ENCODE measurements at places on chromosomes 1 and 21. TPM values are rescaled to one million over a fixed set of nuclear protein-coding genes. Genes with fewer than 3 reads are reported as not detected.
A peak's percentile ranks its signal among the peaks of the same experiment; 100 is the strongest.

The KLHDC7A gene
- 2.3 TPM for total RNA-seq

The OR2T35 gene
- total RNA-seq: not detected

The ZNF684 gene
- total RNA-seq: 9.6 TPM

The RNF2 gene
- 24.6 TPM for total RNA-seq

The PLA2G4A gene
- 24.9 TPM for total RNA-seq

GRCh38 chr1:225253173-225253572, 174.7 kb downstream of the LBR start:
- H3K4me3 ChIP-seq: no peak overlapping the region
- no peaks in the 10 kb centered on the region for H3K4me1 ChIP-seq
- H3K27ac ChIP-seq: no peak overlapping the region

GRCh38 chr1:175318633-175319032, 126.1 kb upstream of the KIAA0040 start:
- no peaks in the 10 kb centered on the region for H3K36me3 ChIP-seq
- no peaks in the 10 kb centered on the region for H3K27me3 ChIP-seq
- H3K4me1 ChIP-seq: no peaks in the 10 kb centered on the region
- DNase-seq: no peak
- no peak overlapping the region for H3K27ac ChIP-seq
- H3K4me3 ChIP-seq: no peak overlapping the region

DNA sequence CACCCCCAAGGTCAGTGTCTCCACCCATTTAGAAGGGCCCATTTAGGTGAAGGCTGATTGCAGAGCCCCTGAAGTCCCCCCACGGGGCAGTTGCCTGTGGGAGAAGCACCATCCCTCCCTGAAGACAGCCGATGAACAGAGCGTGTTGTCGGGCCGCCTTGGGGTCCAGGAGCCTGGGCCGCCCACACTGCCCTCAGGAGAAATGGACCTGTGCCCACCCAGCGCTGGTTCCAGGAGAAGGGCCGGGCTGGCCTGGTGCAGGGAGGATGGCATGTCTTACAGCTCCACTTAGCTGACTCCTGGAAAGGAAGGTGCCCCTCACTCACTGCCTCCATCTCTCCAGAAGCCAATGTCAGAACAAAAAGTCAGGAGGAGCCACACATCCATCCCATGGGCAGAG, 252.7 kb upstream of the VAMP3 start:
- H3K27me3 ChIP-seq: peaks cover 4% of the 10 kb centered on the region
- no peak overlapping the region for H3K27ac ChIP-seq
- DNase-seq: no peak
- H3K4me1 ChIP-seq: no peaks in the 10 kb centered on the region
- H3K4me3 ChIP-seq: no peak overlapping the region

DNA sequence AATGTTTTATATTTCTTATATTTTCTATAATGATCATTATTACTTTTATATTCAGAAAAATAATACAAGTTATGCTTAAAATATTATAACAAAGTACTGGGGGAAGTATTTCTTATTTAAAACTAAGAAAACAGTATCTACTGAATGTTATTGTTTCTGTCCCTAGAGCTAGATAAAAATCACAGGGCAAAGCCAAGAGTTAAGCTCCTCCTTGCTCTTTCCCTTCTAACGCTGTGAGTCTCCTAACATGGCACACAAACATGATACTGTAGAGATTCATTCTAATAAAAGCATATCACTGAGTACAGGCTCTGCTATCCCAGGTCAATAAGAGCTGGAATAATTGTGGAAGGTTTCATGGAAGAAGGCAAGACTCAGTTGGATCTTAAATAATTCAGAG, 53.4 kb downstream of the PTPN14 start:
- no peak for DNase-seq
- no peaks in the 10 kb centered on the region for H3K36me3 ChIP-seq

GRCh38 chr1:93629101-93630059, 52.3 kb downstream of the BCAR3 start:
- peak; percentile 81 for DNase-seq
- no peaks in the 10 kb centered on the region for H3K36me3 ChIP-seq
- H3K4me3 ChIP-seq: no peak overlapping the region
- H3K4me1 ChIP-seq: peaks cover 12% of the 10 kb centered on the region

DNA sequence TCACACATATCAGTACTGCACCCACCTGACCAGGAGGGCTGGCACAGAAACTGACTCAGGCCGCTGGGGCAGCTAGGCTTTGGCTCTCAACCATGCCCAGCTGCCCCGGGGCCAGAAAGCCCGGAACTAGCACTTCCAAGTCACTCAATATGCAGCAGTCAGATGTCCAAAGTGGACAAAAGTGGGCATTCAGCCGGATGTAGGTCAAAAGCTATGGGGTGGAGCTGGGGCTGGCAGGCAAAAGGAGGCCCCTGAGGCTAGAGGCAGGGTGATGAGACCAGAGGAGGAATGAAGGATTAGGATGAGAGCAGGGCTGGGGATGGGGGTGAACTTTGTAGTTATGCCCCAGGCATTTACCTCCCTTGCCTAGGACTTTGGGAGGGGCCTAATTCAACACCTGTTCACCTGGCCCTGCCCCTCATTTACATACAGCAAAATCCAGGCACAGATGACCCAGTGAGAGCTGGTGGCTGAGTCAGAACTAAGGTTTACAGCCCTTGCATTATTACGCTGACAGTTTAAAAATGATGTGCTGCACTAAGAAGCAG, 30.7 kb upstream of the EDN2 start:
- H3K4me1 ChIP-seq: peaks cover 25% of the 10 kb centered on the region
- H3K27ac ChIP-seq: peak overlapping the region; percentile 23
- no peaks in the 10 kb centered on the region for H3K27me3 ChIP-seq
- DNase-seq: peak; percentile 73
- no peaks in the 10 kb centered on the region for H3K36me3 ChIP-seq

DNA sequence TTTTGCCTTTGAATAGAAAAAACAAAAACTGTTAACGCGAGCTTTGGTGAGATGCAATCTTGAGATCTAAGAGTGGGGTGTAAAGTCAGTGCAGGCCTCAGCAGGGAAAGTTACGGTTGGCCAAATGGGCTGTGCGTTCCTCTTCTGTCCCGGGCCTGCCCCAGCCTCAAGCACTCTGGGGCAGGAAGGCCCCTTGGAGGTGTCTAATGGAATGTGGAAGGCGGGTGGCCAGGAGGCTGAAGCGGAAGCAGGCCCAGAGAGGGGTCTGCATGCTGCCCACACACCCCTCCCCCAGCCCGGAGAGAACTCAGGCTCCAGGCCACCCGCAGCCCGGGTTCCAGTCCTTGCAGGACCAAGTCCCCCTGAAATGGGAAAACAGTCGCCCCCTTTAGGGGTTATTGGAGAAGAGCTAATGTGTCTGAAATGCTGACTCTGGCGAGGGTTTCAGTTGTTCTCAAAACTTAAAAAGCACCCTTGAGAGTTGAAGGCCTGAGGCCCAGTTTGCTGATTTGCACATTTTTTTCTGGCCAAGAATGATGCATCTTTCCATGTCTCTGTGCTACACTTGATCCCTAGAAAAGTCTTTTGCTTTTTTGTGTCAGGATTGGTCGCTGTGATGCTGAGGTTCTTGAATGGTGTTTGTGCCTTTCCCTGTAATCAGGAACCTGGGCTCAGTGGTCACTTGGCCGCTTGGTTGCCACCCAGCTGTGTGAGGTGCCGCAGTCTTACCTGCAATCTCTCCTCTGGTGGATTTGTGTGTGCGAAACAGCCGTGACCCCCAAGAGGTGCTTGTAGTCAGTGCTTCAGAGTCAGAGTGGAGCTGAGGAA, 2.0 kb downstream of the COL18A1 start:
- no peak overlapping the region for H3K4me3 ChIP-seq
- H3K36me3 ChIP-seq: no peaks in the 10 kb centered on the region
- peak overlapping the region; percentile 66 for H3K27ac ChIP-seq
- DNase-seq: no peak

- peak overlapping the region; percentile 83 for H3K27ac ChIP-seq
- peak overlapping the region; percentile 0 for H3K4me3 ChIP-seq
- no peaks in the 10 kb centered on the region for H3K27me3 ChIP-seq
- no peaks in the 10 kb centered on the region for H3K36me3 ChIP-seq
- peaks cover 11% of the 10 kb centered on the region for H3K4me1 ChIP-seq
These were observed 5.7 kb upstream of the ACOT11 start for GRCh38 chr1:54542120-54542961.

GRCh38 chr1:219806642-219807041, 121.7 kb downstream of the SLC30A10 start:
- no peak for DNase-seq
- H3K4me1 ChIP-seq: no peaks in the 10 kb centered on the region
- no peak overlapping the region for H3K4me3 ChIP-seq

DNA sequence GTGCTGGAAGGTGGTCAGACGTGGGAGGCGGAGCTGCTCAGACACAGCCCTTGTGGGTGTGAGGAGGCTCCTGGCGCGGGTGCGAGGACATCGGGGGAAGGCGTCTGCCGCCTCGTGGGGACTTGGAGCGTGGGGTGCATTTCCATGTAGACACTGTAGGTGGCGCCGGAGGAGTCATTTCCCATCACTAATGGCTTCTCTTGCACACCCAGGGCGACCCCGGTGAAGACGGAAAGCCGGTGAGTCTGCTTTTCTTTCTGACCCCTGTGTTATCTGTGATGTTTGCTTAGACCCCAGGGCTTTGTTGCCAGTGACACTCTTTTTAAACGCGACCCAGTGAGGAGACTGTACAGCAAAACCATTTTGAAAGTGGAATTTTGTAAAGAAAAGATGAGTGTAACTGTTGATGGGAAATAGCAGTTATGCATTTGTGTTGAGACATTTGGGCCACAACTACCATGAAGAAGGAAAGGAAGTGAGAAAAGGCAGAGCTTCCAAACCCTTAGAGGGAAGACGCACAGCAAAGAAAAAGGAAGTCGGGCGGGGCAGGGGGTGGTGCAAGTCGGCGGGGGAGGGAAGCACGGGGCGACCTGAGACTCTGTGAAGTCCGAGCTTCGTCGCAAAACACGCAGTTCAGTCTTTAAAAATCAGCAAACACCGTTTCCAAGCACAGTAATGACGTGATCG, 64.0 kb downstream of the SLC19A1 start:
- H3K4me1 ChIP-seq: no peaks in the 10 kb centered on the region
- H3K4me3 ChIP-seq: no peak overlapping the region
- no peaks in the 10 kb centered on the region for H3K36me3 ChIP-seq
- H3K27me3 ChIP-seq: no peaks in the 10 kb centered on the region

GRCh38 chr1:38152351-38153065, 105.9 kb upstream of the POU3F1 start:
- no peaks in the 10 kb centered on the region for H3K36me3 ChIP-seq
- no peaks in the 10 kb centered on the region for H3K4me1 ChIP-seq
- DNase-seq: peak; percentile 16

GRCh38 chr1:94827434-94827833, 7.3 kb downstream of the SLC44A3 start:
- no peak overlapping the region for H3K4me3 ChIP-seq
- H3K27ac ChIP-seq: no peak overlapping the region
- no peaks in the 10 kb centered on the region for H3K27me3 ChIP-seq
- H3K36me3 ChIP-seq: no peaks in the 10 kb centered on the region
- H3K4me1 ChIP-seq: peaks cover 10% of the 10 kb centered on the region

DNA sequence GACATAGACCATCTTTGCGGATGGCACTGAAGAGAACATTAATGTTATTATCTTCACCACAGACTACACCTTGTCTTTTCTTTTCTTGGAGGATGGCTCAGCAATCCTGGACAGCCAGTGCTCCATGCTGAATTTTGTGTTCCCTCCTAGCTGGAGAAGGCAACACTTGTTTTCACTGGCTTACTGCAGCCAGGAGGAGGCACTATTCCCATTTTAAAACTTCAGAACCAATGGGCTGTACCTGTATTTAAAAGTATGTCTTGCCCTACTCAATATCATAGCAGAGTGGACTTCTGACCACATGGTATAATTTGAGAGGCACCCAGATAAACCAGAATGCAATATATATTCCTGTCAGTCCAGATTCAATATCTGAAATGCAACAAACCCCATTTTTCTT, 53.3 kb upstream of the POGK start:
- H3K27ac ChIP-seq: no peak overlapping the region
- H3K36me3 ChIP-seq: no peaks in the 10 kb centered on the region
- no peak for DNase-seq
- no peaks in the 10 kb centered on the region for H3K4me1 ChIP-seq
- H3K27me3 ChIP-seq: no peaks in the 10 kb centered on the region

DNA sequence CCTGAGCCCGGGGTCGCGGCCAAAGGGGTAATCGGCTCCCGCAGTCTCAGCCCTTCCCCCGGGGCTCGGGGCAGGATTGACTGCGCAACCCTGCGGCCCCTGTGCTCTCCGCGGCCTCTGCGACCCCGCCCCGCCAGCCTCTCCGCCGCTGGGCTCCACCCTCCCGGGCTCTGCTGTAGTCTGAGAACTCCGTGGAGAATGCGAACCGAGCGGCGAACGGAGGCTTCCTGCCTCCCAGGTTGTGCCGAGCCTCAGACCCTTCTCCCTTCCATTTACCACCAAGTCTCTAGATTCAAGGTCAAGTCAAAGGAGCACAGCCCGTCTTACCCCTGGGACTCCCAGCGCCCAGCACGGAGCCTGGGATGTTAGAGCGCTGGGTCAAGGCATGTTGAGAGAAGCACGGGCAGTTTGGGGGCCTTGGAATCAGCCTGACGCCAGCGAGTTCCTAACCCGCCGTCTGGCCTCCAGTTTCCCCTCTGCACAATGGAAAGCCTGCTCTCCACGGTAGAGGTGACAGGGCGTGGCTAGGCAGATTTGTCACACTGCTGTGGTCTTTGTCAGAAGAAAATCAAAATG, 3.0 kb downstream of the ATP2B4 start:
- peak; percentile 84 for DNase-seq
- no peaks in the 10 kb centered on the region for H3K27me3 ChIP-seq
- H3K27ac ChIP-seq: peak overlapping the region; percentile 90
- no peaks in the 10 kb centered on the region for H3K36me3 ChIP-seq
- peaks cover 40% of the 10 kb centered on the region for H3K4me1 ChIP-seq

DNA sequence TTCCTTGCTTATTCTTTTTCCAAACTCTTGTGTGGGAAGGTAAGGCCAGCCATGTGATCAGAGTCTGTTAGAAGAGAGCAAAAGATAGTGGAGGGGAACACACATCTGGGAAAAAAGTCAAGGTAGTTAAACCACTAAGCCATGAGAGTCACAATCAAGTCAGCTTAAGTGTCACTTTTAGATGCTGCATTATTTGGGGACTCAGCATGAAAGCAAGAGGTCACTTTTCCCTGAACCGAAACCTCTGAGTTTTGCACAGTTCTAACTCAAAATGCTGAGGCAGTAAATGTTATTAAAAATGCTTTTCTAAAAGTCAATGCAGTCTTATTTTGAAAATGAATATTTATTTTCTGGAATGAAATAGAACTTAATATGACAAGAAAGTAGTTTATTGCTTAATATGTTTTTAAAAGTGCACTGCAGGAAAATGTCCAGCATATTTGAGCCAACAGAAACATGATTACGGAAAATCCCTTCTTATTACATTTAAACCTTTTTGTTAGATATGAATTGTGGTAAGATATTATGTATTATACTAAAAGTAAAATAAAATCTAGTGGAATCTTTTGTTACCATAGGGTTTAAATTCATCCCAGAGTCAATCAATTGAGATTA, 69.3 kb downstream of the RBM11 start:
- no peak overlapping the region for H3K27ac ChIP-seq
- H3K4me3 ChIP-seq: no peak overlapping the region
- H3K4me1 ChIP-seq: peaks cover 3% of the 10 kb centered on the region
- no peaks in the 10 kb centered on the region for H3K27me3 ChIP-seq
- H3K36me3 ChIP-seq: no peaks in the 10 kb centered on the region

GRCh38 chr21:41707231-41707959, 59.5 kb downstream of the RIPK4 start:
- DNase-seq: peak; percentile 58
- peaks cover 54% of the 10 kb centered on the region for H3K4me1 ChIP-seq
- peak overlapping the region; percentile 93 for H3K27ac ChIP-seq
- H3K4me3 ChIP-seq: no peak overlapping the region
- H3K36me3 ChIP-seq: no peaks in the 10 kb centered on the region
